ENCODE measurements at places on chromosomes 4 and X.

- H3K27ac ChIP-seq = no peak overlapping the region
- DNase-seq = no peak
- peaks cover 7% of the 10 kb centered on the region for H3K36me3 ChIP-seq
Observed at GRCh38 chr4:185182239-185182638, 21.6 kb downstream of the CFAP97 start.

- H3K27me3 ChIP-seq = no peaks in the 10 kb centered on the region
- H3K4me1 ChIP-seq = peaks cover 14% of the 10 kb centered on the region
- peak overlapping the region; percentile 97 for H3K4me3 ChIP-seq
- H3K36me3 ChIP-seq = peaks cover 43% of the 10 kb centered on the region
- DNase-seq = no peak
Observed at GRCh38 chr4:17613761-17614415, 553 bp upstream of the MED28 start.

DNA sequence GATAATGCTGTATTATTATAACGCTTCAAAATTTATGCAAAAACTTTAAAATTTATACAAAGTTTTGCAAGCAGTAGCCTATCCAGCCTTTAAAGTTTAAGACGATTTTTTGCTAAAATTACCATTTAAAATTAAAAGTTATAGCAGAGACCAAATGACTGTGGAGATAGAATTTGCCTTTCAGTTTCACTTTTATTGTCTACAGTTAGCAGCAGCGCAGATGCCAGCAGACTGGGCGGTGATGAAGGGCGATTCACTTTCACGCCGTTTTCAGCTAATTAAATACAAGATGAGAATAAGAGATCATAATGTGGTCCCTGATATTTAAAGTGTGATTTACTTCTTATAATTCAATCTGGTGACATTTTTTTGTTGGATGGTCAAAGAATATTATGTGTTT is 1381.5 kb upstream of the ADGRL3 start:
- no peaks in the 10 kb centered on the region for H3K36me3 ChIP-seq
- H3K4me1 ChIP-seq = no peaks in the 10 kb centered on the region
- DNase-seq = no peak

DNA sequence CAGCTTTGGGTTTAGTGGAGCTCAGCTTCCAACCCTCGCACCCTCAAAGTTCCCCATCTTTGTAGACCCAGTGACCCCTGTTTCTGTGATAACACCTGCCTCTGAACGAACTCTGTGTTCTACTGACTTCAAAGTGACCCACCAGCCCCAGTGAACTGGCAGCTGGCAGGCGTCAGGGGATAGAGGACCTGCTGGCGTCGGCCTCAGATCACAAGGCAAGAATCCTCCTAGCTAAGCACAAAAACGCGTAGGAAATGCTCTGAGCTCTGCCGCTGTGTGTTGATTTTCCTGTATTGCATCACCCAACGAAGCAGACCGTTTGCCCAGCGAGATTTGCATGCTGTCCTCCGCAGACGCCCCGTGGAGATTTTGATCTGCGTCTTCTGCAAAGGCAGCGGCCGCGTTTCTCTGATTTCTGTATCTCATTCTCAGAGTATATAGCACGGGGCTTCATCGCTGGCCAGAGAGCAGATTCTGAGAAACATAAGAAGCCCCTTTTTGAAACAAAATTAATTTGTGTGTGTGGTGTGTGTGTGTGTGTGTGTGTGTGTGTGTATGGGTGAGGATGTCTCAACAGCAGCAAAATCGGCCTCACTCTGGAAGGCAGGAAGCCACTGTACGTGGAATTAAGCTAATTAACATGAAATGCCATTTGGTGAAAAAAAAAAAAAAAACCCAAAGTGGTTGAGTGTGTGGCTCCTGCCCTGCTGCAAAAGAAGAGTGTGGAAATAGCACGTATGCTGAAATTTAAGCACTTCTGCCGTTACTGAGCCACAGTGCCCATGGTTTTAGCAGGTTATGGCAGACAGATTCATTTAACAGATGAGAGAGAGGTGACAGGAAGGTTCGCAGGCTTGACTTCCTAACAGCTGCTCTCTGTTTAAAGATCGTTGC is 29.2 kb upstream of the ASMTL start:
- H3K4me1 ChIP-seq = peaks cover 55% of the 10 kb centered on the region
- H3K4me3 ChIP-seq = peak overlapping the region; percentile 83
- H3K27ac ChIP-seq = peak overlapping the region; percentile 98
- peaks cover 79% of the 10 kb centered on the region for H3K36me3 ChIP-seq
- peak; percentile 82 for DNase-seq

GRCh38 chrX:125205918-125206665 is 113.6 kb upstream of the TEX13C start:
- peaks cover 20% of the 10 kb centered on the region for H3K4me1 ChIP-seq
- no peak for DNase-seq
- peak overlapping the region; percentile 88 for H3K4me3 ChIP-seq
- peak overlapping the region; percentile 2 for H3K27ac ChIP-seq

- H3K27me3 ChIP-seq = peaks cover 76% of the 10 kb centered on the region
- no peak for DNase-seq
- H3K4me3 ChIP-seq = peak overlapping the region; percentile 27
- H3K36me3 ChIP-seq = no peaks in the 10 kb centered on the region
Observed at GRCh38 chrX:11664211-11665167, 1.2 kb downstream of the ARHGAP6 start.

GRCh38 chrX:149982310-149982709 is 44.0 kb upstream of the EOLA2 start:
- peaks cover 4% of the 10 kb centered on the region for H3K4me1 ChIP-seq
- H3K27ac ChIP-seq = no peak overlapping the region
- H3K4me3 ChIP-seq = no peak overlapping the region
- DNase-seq = no peak

GRCh38 chr4:7428261-7429068 is 6.3 kb downstream of the PSAPL1 start:
- no peak overlapping the region for H3K4me3 ChIP-seq
- peaks cover 3% of the 10 kb centered on the region for H3K36me3 ChIP-seq
- no peak overlapping the region for H3K27ac ChIP-seq
- H3K4me1 ChIP-seq = peaks cover 5% of the 10 kb centered on the region
- peaks cover 28% of the 10 kb centered on the region for H3K27me3 ChIP-seq
- no peak for DNase-seq

- H3K4me1 ChIP-seq = peaks cover 4% of the 10 kb centered on the region
- no peak for DNase-seq
- H3K36me3 ChIP-seq = no peaks in the 10 kb centered on the region
- H3K27me3 ChIP-seq = no peaks in the 10 kb centered on the region
- H3K27ac ChIP-seq = no peak overlapping the region
Observed at GRCh38 chr4:177225605-177226004, 84.1 kb upstream of the NEIL3 start.

Data from effector memory CD8-positive, alpha-beta T cell (primary cell).